HuH-7.5 (cell line): ENCODE measurements at places on chromosomes 6 and 20.

GRCh38 chr20:4919047-4919704 is 82.1 kb downstream of the SLC23A2 start:
- DNase-seq: no peak

- DNase-seq: no peak
Observed at GRCh38 chr20:62768551-62769287, 27.6 kb upstream of the MRGBP start.

DNA sequence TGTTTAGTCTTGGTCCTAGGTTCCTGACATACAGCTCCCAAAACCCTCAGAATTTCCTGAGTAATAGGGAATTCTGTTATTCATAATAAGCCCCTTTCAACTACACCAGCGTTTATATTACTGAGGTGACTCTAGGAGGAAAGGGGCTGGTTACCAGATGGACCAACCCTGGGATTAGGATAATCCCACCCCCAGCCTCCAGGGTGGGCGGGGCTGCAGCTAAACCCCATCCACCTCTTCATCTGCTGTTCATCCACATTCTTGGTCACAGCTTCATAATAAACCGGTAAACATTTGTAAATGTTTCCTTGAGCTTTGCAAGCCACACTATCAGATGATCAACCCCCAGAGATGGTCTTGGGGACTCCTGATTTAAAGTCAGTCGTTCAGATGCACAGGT is 38.3 kb downstream of the NINL start:
- DNase-seq: no peak

DNA sequence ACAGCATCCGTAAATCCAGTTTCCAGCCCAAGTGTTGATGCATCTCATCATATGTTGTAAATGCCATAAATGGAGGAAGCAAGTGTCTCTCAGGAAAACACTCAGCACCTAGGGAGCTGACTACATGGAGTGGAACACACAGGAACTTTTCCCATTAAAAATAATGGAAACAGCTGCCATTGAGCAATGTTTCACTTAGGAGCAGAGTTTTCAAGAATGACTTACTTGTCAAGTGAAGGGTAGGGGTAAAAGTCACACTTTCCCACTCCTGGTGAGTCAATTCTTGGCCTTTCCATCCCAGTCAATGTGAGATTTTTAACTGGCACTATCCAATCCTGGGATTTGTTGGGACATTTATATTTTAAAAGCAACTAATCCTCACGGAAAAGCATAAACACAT is 119.4 kb upstream of the ASF1A start:
- DNase-seq: no peak

- no peak for DNase-seq
Observed at GRCh38 chr6:17054647-17055046, 47.2 kb upstream of the STMND1 start.

DNA sequence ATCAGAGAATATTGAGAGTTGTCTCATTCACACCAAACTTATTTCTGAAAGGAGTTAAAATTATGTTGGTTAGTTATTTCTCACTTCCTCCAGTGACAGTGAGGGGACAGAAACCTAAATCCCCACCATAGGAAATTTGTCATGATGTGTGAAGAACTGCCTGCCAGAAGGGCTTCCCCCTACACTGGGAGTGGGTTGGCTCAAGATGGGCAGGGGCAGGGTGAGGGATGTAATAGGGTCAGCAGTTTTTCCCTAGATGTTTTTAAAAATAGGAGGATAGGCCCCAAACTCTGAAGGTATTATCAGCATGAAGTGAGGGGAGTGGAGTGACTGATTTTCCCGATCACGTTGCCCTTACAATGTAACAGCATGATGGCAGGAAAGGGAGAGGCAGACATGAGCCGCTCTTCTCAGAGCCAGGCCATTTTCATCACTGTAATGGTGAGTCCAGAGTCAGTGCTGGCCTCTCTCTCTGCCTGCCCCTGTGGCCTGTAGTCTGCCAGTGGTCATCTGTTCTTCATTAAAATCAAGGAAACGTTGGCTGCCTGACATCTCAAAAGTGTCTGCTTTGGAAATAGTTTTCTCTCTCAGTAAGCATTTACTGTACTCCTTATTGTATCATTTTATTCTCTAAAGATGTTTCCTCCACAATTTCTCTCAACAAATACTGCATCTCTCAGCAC is 59.8 kb upstream of the SYNJ2 start:
- DNase-seq: no peak

DNA sequence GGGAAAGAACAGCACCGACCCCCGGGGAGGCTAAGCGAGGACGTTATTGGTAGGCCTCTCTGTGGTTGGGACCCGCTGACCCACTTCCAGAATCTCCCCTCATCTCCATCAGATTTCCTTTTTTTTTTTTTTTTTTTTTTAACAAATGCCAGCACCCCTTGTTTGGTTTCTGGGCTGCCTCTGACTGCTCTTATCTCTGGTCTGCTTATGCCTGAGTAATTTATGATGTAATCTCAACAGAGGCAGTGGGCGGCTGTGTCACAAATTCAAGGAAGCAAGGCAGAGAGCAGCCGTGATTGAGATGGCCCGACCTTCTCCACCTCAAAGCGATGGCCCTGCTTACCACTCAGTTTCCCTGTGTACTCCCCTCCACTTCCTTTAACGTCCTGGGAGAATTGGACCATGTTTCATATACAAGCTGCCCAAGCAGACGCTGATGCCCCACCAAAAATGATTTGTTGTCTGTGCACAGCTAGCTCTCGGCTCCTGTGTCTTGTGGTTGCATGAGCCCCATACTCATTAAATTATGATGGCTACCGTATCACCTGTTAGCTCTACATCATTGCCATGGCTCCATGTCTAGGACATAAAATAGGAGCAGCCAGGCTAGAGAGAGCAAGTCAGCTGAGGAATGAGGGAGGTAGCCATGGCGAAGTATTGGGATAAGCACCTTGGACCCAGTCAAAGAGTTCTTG is 98.1 kb downstream of the ZNF217 start:
- no peak for DNase-seq

- peak; percentile 63 for DNase-seq
Observed at GRCh38 chr6:41449399-41450245, 96.6 kb upstream of the FOXP4 start.

DNA sequence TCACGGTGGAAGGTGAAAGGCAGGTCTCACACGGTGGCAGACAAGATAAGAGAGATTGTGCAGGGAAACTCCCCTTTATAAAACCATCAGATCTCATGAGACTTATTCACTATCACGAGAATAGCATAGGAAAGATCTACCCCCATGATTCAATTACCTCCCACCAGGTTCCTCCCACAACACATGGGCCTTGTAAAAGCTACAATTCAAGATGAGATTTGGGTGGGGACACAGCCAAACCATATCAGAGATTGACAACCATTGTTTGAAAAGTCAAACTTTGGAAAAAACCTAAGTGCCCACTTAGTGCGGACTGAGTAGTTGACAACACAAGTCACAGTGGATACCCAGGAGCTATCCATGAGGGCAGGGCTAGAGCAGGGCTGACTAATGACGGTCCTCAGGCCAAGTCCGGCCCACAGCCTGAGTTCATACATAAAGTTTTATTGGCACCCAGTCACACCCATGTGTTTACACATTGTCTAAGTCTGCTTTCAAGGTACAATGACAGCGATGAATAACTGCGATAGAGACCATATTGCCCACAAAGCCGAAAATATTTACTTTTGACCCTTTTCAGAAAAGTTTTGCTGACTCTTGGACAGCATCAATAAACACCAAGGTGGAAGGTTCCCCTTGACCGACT is 33.8 kb upstream of the PMEPA1 start:
- DNase-seq: no peak

DNA sequence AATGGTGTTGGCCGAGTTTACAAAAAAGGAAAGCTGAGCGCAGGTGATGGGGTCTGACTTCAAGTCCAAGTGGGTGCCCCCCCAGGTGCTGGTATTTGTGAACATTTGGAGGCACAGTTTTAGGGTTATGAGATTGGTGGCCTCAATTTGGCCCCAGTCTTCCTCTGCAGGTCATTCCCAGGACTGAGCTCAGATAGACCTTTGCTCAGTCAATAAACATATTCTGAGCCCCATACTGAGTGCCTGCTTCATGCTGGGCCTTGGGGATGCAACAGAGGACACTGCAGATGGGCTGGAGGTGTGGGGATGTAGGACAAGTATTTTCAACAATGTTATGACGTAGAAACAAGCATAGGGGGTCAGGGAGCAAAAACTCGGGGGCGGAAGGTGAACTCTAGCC is 33.5 kb downstream of the TGM3 start:
- DNase-seq: no peak

GRCh38 chr6:21874372-21874771 is 280.8 kb downstream of the SOX4 start:
- no peak for DNase-seq

DNA sequence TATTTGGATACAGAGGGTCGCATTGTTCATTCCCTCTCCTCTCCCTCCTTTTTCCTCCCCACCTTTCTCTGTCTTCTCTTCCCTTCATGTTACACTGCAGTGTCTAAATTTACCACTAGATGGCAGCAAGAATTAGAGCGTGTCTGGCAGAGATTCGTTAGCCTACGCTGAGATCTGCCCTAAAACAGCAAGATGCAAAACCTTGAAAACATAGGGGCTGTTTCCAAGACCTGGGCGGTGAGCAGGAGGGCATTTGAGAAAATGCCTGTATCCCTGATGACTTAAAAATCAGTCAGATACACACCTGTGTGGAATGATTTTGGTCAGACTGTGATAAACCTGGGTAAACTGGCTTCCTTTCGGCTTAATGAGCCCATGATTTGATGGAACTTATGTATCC is 101.5 kb upstream of the ISM1 start:
- DNase-seq: peak; percentile 18

- DNase-seq: no peak
Observed at GRCh38 chr6:105269390-105269789, 89.6 kb upstream of the POPDC3 start.

- no peak for DNase-seq
Observed at GRCh38 chr6:40353197-40353966, 233.8 kb downstream of the LRFN2 start.

GRCh38 chr6:144757299-144757698 is 472.2 kb downstream of the UTRN start:
- no peak for DNase-seq

GRCh38 chr6:84273048-84273809 is 45.8 kb upstream of the CEP162 start:
- no peak for DNase-seq

DNA sequence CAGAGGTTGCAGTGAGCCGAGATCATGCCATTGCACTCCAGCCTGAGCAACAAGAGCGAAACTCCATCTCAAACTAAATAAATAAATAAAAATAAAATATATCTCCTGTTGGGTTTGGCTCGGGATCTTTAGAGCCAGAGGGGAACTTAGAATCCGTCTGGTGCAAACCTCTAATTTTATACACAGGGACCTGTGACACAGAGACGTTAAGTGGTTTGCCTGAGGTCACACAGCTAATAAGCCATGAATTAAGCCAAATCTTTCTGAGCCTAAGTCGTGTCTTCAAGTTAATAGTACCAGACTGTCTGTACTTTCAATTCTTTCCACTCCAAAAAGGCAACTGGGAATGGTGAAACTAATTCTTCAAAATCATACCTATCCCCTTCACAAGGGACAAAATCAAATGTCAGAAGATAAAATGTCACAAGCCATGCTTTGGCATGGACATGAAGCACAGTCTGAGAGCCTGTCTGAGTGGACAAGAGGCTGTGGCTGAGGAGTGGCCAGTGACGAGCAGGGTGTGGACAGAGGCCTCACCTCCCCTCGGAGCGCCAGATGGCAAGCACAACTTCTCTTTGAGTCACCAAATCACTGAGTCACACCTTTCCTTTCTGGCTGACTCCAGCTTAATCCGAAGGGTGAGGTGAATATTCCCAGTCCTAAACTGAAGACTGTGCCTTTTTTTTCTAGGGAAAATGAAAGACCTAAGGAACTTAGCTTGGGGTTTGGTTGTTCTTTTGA is 177.4 kb downstream of the TFAP2A start:
- DNase-seq: no peak

- no peak for DNase-seq
Observed at GRCh38 chr6:16519265-16520242, 241.7 kb downstream of the ATXN1 start.

DNA sequence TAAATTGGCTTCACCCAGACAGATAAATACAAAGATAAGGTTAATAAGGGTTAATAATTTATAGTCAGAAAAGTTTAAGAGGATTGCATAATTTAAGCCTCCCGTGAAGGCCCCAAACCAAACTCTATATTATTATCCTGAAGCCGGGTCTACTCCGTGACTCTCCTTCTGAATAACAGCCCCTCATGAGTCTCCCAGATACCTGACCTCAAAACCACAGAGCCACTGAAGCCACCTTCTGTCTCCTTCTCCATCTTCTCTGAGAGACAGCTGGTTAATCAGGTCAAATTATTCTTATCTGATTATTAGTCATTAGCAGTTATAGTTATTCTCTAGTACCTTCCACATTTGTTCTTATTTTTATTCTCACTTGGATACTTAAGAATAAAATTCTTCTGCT is 569.2 kb upstream of the AGPAT4 start:
- DNase-seq: no peak
